ENCODE measurements at places on chromosomes 2 and 18.

- DNase-seq: no peak
These were observed 245.4 kb downstream of the GALR1 start for GRCh38 chr18:77495079-77495478.

- no peak for DNase-seq
These were observed 205.9 kb upstream of the STK17B start for GRCh38 chr2:196376984-196377877.

DNA sequence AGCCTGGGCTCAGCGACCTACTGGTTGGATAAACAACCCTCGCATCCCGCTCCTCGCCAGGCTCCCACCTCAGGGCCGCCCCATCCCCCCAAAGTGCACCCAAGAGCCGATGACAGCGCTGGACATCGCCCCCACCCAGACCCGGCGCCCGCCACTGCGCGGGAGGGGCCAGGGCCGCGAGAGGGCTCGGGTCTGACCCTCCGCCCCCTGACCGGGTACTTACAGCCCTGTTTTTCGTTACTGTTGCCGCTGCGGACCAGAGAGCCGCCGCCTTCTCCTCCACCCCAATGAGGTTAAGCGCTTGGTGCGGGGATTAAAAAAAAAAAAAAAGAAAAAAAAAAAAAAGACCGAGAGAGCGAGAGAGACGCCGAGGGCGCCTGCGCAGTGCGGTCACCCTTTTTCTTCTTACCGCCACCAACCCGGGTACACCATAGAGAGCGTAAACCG is at the start of gene CLASP1:
Gene CLASP1, minus strand, starts transcription at position 314 of the 447 bp plus-strand sequence. CDS start 43,567 bp downstream, outside the sequence.
- DNase-seq: no peak

- no peak for DNase-seq
These were observed 2180.0 kb upstream of the PIK3C3 start for GRCh38 chr18:39774957-39775598.

DNA sequence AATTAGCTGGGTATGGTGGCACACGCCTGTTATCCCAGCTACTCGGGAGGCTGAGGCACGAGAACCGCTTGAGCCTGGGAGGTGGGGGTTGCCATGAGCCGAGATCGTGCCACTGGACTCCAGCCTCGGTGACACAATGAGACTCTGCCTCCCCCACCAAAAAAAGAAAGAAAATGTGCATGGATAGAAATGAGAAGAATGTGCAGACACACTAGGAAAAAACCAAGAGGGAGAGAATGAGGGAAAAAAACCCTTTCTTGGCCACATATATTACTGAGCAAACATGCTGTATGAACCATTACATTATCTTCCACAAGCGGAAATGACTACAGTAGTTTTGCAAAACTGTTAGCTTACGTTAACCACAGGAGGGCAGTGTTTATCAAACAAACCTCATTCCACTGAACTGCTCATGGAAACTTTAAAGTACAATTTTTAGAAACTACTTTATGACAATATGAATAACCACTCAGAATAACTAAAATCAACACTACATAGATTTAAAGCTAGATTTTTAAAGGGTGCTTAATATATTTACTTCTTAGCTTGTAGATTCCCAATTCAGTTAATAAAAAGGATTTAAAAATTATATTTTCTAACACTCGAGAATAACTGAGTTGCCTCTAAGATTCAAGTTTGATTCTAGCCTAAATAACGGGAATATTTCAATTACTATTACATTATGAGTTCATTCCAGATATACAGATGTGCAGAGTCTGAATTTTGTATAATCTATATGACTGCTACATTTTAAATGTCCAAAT is 26.4 kb downstream of the ASXL2 start:
- no peak for DNase-seq

- no peak for DNase-seq
These were observed 465.9 kb downstream of the EPHA4 start for GRCh38 chr2:221106241-221106640.

GRCh38 chr2:30872797-30873196 is 65.6 kb upstream of the CAPN13 start:
- DNase-seq: no peak

- no peak for DNase-seq
These were observed 275.7 kb upstream of the FN1 start for GRCh38 chr2:215711471-215712034.

- no peak for DNase-seq
These were observed 17.5 kb upstream of the ILKAP start for GRCh38 chr2:238220892-238221521.

- peak; percentile 2 for DNase-seq
These were observed 833 bp downstream of the EPB41L5 start for GRCh38 chr2:120013597-120014223.

- DNase-seq: peak; percentile 13
These were observed 119.6 kb downstream of the SLC8A1 start for GRCh38 chr2:40332191-40332826.

- no peak for DNase-seq
These were observed 65.6 kb upstream of the REV1 start for GRCh38 chr2:99555404-99555803.

DNA sequence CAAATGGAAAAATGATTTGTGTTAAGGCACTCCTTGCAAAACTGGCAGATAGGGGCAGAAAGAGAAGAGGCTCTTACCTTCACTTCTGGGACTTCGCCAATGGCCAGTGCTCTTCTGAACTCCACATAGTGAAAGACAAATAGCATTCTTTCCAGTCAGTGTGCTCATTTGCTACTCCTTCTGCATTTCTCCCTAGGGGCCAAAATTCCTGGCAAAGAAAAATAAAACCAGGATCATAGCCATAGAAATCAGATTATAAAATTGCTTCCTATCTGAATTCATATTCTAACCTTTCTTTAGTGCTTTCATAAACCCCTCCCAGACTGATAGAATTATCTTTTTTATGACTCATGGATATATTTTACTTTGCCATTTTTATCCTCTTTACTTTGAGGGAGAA is 56.9 kb upstream of the PELI1 start:
- DNase-seq: no peak
